B cell (primary cell): ENCODE measurements at places on chromosomes 13 and 19.

DNA sequence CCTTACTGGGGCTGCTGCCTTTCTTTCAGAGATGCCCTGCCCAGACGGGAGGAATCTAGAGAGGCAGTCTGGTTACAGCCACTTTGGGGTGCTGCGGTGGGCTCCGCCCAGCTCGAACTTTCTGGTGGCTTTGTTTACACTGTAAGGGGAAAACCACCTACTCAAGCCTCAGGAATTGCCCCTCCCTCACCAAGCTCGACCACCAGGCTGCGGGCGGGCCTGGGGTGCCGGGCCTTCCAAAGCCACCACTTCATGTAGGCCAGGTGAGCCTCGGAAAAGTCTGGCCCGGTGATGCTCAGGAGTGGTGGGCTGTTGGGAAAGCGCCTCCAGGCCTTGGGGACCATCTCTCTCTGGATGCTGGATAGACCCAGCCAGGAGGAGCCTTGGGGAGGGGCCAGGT is 218.6 kb downstream of the MTUS2 start:
- no peak for DNase-seq

- no peak for DNase-seq
Observed at GRCh38 chr13:44872751-44873150, 116.5 kb downstream of the NUFIP1 start.

DNA sequence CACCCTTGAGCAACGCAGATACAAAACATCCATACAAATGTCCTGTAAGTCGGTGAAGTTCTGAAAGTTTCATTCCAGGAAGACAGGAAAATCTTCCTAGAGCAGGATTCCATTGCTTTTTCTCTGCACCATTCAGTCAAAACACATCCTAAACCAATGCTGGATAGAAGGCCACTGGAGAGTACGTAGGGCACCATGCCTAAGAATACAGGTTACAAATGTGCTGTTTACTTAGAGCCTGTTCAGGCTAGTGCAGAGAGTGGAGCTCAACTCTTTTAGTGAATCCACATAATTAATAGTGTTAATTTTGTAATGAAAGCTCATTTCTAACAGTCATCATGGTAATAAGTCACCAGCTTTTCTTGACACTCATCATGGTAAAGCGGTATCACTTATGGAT is 187.6 kb downstream of the NHLRC3 start:
- DNase-seq = no peak

DNA sequence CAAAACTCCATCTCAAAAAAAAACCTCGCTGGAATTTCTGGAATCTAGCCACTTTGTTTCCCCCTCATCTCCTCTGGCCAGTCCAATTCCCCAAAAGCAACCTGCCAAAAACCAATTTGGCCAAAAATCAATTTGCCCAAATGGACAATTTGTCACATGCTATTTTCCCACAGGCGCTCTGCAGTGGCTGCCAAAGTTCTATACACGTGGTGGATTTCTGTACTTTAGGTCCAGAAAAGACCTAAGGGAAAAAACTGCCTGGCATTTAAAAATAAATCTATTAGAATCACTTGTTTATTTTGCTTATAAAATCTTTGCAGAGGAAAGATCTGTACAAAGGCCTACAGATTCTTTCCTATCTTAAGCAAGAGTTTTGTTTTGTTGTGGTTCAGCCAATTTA is 79.4 kb downstream of the MAP4K1 start:
- DNase-seq = no peak

GRCh38 chr19:55454787-55455243 is 6.6 kb downstream of the ISOC2 start:
- DNase-seq = peak; percentile 57

GRCh38 chr19:46489445-46490272 is 6.0 kb downstream of the PNMA8B start:
- DNase-seq = peak; percentile 48

DNA sequence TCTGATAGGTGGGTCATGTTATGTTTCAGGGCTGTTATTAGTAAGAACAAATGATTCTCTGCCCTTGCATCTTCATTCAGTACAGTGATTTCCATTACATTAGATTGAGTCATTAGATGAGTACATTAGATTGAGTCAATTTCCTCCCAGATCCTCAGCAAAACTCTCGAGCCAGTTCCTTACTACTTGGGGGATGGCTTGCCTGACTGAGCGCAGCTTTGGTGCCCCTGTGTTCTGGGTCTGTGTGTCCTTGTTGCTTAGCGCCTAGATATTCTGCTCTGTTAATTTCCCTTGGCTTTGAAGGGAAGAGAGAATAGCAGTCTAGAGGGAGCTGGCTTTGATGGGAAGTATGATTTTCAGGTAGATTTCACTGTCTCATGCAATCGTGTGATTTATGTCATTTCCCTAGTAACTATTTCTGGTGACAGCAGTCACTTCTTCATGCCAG is 19.1 kb upstream of the SCEL start:
- DNase-seq = no peak

GRCh38 chr13:110629735-110630134 is 14.4 kb downstream of the NAXD start:
- no peak for DNase-seq

- DNase-seq = no peak
Observed at GRCh38 chr19:12959481-12959880, 2.5 kb upstream of the GADD45GIP1 start.

DNA sequence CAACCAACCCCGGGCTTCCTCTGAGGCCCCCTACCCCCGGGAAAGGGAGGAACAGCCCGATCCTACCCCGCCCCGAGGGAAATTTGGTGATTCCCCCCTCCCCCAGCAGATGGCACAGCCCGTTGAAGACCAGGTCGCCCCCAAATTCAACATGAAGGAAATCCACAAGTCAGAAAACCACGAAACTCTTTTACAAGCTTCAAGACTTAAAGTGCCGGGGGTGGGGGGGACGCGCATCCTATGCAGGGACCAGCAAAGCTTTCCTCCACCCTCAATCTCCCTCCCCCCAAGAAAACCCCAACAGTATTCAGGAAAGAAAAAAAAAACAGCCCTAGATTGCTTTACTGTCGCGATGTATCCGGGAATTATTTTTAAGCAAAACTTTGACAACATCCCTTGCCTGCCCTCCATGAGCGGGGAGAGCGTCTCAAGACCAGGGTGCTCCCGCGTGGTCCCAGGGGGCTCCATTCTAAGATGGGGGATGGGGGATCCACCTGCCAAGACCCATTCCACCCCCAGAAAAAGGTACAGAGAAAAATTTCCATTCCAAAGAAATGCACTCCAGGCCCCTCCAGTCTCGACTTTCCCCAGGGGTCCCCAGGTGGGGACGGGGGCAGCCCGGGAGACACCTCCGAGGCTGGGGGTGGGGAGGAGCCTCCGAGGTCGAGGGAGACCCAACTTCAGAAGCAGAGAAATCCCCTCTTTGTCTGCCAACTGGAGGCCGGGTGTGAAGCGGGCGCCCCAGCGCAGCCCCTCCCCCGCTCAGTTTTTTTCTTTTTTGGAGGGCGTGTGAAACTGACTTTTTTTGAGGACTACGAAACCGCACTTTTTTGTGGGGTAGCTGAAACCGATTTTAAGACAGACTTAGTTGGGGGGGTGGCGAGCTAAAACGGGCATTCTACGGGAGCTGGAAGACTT is 1.5 kb downstream of the TCF3 start:
- DNase-seq = peak; percentile 81

GRCh38 chr13:102769679-102770078 is 3.9 kb downstream of the TEX30 start:
- DNase-seq = no peak

- no peak for DNase-seq
Observed at GRCh38 chr19:3766520-3766919, 4.0 kb downstream of the MRPL54 start.

DNA sequence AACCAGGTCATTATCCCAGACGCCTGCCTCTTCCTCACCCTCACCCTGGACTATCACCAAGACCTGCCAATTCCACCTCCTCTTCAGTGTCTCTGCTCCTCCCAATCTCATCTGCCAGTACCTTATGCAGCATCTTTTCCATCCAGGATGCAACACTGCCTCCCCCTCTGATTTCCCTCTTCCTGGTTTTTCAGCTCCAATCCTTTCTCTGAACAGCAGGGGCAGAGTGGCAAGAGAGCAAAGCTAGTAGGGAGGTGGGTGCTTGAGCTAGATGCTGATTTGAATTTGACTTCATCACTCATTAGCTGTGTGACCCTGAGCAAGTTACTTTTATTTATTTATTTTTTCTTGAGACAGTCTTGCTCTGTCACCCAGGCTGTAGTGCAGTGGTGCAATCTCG is 25.6 kb upstream of the CABP5 start:
- no peak for DNase-seq

- DNase-seq = no peak
Observed at GRCh38 chr19:18157465-18158063, 4.6 kb downstream of the PIK3R2 start.

- no peak for DNase-seq
Observed at GRCh38 chr13:46830405-46831005, 33.5 kb upstream of the ESD start.

DNA sequence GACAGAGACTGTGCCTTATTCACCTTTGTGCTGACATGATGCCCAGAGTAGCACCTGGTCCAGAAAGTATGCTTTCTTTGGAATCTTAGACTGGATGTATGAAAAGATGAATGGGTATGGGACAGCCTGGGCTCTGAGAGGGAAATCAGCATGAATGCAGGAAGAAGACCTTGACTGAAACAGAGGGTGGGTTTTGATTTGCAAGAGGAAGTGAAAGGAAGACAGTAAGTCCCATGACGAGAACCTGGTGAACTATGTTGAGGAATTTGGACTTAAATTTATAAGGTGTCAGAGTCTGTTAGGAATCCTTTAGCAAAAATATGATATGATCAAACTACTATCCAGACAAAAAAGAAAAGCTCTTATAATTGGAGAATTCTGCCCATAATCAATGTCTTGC is 301.9 kb downstream of the SPRY2 start:
- peak; percentile 53 for DNase-seq

- DNase-seq = no peak
Observed at GRCh38 chr19:46603752-46604231, 2.7 kb downstream of the CALM3 start.

GRCh38 chr19:22331521-22331920 is 45.3 kb downstream of the ZNF729 start:
- DNase-seq = no peak

- no peak for DNase-seq
Observed at GRCh38 chr13:43388282-43389034, 365.1 kb downstream of the DNAJC15 start.

DNA sequence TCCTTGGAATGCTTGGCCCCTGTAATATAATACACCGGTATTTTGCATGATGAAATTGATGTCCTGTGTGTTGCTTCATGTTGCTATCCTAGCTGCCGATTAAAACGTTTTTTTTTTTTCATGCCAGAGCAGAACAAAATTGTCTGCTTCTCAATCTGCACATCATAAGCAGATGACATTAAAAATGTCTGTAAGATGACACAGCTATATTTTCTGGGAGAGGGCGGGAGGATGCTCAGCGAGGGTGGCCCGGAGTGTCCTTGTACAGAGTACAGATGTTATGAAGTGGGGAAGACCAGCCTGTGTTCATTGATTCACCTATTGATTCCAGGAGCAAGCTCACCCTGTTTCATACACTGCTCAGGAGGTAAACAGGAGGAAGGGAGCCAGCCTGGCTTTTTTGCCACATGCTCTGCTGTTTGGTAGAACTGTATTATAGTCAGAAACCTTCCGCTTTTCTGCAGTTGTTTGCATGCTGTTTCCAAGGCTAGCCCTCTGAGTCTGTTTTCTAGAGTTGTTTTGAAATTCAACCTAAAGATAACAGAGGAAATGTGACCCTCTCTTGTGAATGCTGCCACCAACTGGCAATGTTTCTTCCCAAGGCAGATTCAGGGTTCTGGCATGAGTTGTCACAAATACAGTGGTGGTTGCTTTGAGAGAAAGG is 4.7 kb upstream of the IRS2 start:
- peak; percentile 55 for DNase-seq

DNA sequence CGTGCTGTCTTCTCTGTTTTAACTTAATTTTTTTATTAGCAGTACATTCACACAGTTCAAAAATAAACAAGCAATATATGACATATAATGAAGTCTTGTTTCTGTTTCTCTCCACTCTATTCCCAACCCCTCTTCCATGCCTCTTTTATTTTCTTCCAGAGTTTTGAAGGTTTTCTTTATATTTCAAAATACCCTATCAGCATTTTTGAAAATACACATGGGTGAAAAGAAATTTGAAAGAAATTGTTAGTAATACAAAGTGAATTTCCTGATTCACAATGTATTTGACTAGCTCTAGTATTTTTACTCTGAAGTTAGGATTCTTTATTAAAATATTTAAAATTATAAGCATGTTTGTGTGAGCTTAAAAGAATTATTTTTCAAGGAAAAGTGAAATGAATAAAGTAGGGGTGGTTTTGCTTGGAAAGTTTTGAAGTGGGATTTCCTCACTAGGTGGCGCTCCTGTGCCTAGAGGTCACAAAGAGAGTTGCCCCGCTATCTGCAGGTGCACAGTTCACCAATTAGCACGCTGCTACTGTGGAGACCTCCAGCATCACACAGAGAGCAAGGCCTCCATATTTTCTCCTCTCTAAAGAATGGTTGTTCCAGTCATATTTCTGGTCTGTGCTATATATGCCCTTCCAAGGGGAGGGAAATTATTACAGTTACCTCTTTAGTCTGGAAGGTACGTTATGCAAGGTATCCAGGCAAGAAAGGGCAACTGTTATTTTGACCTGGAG is 37.6 kb downstream of the SOX21 start:
- peak; percentile 27 for DNase-seq

DNA sequence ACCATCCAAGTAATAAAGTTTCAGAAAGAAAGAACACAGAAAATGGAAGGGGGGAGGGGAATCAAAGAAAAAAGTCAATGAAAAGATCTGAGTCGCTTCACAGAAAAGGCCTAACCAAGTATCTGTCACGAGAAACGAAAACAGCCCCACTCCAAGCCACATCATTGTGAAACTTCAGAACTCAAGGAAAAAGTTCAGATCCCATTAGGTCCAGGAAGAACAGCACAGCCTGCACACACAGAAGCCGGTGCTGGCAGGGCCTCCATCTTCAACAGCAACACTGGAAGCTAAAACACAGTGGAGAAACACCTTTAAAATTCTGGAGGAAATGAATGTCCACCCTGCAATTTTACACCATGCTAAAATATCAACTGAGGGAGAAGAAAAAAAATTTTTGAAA is 8.0 kb downstream of the STK24 start:
- DNase-seq = no peak
